ENCODE measurements at places on chromosomes 16 and 17.
A peak's percentile ranks its signal among the peaks of the same experiment; 100 is the strongest.

GRCh38 chr16:73000907-73001521 is 46.9 kb downstream of the ZFHX3 start:
- no peak for DNase-seq

GRCh38 chr16:31201582-31202413 is 762 bp downstream of the PYCARD start:
- peak; percentile 31 for DNase-seq

DNA sequence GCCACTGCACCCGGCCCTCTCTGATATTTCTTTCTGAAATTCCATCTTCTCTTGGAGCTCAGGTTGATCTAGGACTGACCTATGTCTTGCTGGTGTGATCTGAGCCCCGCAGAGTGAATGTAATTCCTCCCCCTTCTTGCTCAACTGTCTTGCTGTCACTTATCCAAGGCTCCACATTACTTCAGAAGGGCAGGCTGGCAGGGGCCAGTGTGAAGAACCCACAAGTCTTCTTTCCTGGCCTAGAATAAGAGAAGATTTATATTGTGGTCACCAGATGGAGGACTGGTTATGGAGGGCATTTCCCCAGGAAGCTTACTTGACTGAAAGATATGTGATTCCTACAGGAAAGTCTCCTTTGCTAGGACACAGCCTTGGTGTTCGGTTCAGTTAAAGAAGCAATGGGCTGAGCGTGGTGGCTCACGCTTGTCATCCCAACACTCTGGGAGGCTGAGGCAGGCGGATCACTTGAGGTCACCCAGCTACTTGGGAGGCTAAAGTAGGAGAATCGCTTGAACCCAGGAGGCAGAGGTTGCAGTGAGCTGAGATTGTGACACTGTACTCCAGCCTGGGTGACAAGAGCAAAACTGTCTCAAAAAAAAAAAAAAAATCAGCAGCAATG is 13.4 kb downstream of the ITGAL start:
- DNase-seq: peak; percentile 16

GRCh38 chr17:45628019-45628418 is 137.5 kb upstream of the PLEKHM1 start:
- DNase-seq: no peak

GRCh38 chr17:73325527-73325842 is 13.7 kb upstream of the CDC42EP4 start:
- peak; percentile 68 for DNase-seq

Measured in fibroblast of skin of right biceps (primary cell).